ENCODE measurements at places on chromosomes 2 and 18. TPM values are rescaled to one million over a fixed set of nuclear protein-coding genes. Genes with fewer than 3 reads are reported as not detected.

DNA sequence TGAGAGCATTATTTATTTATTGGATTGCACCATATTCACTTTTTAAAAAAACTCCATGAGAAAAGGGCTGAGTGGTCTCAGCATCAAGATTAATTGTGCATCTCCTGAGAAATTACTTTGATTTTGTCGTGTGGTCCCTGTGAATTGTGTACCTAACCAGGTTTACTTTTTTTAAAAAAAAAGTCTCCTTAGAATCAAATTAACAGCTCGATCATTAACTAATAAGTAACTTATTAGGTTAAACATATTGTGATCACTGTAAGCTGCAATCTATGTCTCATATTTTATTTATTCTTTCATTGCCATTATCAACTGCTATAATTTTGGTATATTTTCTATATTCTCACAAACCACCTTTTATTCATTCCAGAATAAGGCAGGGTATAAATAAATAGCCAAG, 318.2 kb downstream of the ADCYAP1 start:
- no peaks in the 10 kb centered on the region for H3K36me3 ChIP-seq
- H3K27me3 ChIP-seq = no peaks in the 10 kb centered on the region
- H3K27ac ChIP-seq = no peak overlapping the region
- no peaks in the 10 kb centered on the region for H3K4me1 ChIP-seq
- DNase-seq = no peak

DNA sequence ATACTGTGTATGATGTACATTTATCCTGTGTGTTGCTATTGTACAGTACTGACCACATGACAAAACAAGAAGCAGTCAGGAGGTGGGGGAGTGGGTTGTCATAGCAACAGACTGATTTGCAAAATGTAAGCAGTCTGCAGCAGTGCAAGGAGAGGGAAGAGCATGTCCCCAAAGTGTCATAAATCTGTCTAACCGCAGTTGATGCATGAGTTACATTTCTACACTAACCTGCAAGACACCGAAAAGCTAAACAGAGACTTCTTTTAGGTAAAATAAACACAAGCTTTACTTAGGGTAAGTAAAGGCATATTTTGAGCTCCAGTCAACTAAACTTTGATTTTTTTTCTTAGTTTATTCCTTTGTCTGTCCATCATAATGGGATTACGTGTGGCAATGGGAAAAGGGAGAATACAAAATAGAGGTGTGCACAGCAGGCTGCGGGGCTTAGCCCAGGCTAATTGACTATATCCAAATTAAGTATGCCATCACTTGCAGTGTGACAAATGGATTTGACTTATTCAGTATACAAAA, 134.5 kb downstream of the MEIS1 start:
- no peak overlapping the region for H3K4me3 ChIP-seq
- H3K4me1 ChIP-seq = no peaks in the 10 kb centered on the region
- DNase-seq = no peak
- no peak overlapping the region for H3K27ac ChIP-seq

DNA sequence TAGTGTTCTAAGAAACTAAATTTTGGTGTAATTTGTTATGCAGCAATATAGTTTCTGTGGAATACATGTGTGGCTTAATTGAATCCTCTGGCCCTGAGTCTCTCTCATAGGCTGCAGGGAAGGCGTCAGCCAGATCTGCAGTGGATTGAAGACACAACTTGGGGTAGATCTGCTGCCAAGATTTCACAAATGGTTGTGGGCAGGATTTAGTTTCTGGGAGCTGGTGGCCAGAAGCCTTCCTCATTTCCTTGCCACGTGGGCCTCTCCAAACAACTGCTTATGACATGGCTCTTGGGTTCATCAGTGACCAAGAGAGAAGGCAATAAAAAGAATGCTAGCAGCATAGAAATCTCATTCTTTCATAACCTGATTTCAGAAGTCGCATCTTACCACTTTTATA, 28.2 kb downstream of the CCDC102B start:
- H3K4me3 ChIP-seq = no peak overlapping the region
- H3K27me3 ChIP-seq = no peaks in the 10 kb centered on the region
- no peaks in the 10 kb centered on the region for H3K36me3 ChIP-seq
- no peaks in the 10 kb centered on the region for H3K4me1 ChIP-seq
- no peak overlapping the region for H3K27ac ChIP-seq

GRCh38 chr2:223442847-223443246, 159.3 kb downstream of the SCG2 start:
- DNase-seq = no peak
- no peak overlapping the region for H3K4me3 ChIP-seq
- no peaks in the 10 kb centered on the region for H3K27me3 ChIP-seq
- H3K4me1 ChIP-seq = no peaks in the 10 kb centered on the region
- H3K27ac ChIP-seq = no peak overlapping the region

UXS1 gene
- total RNA-seq = 94.2 TPM

- no peak overlapping the region for H3K27ac ChIP-seq
- H3K4me3 ChIP-seq = no peak overlapping the region
- DNase-seq = no peak
- H3K27me3 ChIP-seq = peaks cover 36% of the 10 kb centered on the region
- peaks cover 11% of the 10 kb centered on the region for H3K4me1 ChIP-seq
Measured at GRCh38 chr18:22163416-22164161, 5.8 kb upstream of the GATA6 start.

GRCh38 chr18:5431836-5432575, 111.8 kb downstream of the EPB41L3 start:
- H3K27me3 ChIP-seq = no peaks in the 10 kb centered on the region
- no peak overlapping the region for H3K4me3 ChIP-seq
- no peak overlapping the region for H3K27ac ChIP-seq
- DNase-seq = no peak
- no peaks in the 10 kb centered on the region for H3K4me1 ChIP-seq
- no peaks in the 10 kb centered on the region for H3K36me3 ChIP-seq

PTRHD1 gene
- total RNA-seq = 68.8 TPM

GRCh38 chr2:206422493-206422892, 20.8 kb upstream of the ADAM23 start:
- H3K4me1 ChIP-seq = no peaks in the 10 kb centered on the region
- no peak for DNase-seq
- H3K36me3 ChIP-seq = no peaks in the 10 kb centered on the region
- H3K27ac ChIP-seq = no peak overlapping the region
- no peaks in the 10 kb centered on the region for H3K27me3 ChIP-seq

DNA sequence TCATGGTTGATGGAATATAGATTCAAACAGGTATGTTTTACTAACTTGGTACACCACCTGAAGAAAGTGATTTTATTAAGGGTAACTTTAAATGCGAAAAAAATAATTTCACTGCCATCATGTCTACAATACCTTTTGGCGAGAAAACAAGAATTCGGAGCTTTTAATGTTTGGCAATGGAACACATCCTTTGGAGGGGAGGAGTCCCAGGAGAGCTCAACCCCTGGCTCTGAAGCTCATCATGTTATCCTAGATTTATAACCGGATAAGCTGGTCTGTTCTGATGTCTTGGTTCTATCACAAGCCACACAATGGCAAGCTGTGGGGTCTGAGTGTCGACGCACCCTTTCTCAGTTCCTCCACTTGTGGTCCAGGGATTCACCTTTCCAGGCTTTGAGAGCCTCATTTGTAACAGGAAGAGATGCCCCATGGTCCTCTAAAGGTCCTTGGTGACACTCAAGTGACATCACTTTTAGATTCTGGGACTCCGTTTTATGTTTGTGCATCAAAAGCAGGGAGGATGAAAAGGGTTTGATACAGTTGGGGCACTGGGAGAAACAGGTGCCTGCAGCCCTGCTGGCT, 172.7 kb downstream of the BCL2 start:
- no peaks in the 10 kb centered on the region for H3K36me3 ChIP-seq
- H3K27me3 ChIP-seq = no peaks in the 10 kb centered on the region
- no peak overlapping the region for H3K4me3 ChIP-seq
- H3K4me1 ChIP-seq = peaks cover 73% of the 10 kb centered on the region
- H3K27ac ChIP-seq = no peak overlapping the region

GRCh38 chr2:3432693-3433338, 53.3 kb downstream of the TRAPPC12 start:
- H3K36me3 ChIP-seq = peaks cover 15% of the 10 kb centered on the region
- H3K27ac ChIP-seq = peak overlapping the region; percentile 71
- no peak overlapping the region for H3K4me3 ChIP-seq
- H3K4me1 ChIP-seq = peaks cover 8% of the 10 kb centered on the region
- H3K27me3 ChIP-seq = no peaks in the 10 kb centered on the region

INO80B gene
- total RNA-seq = 74.4 TPM

- H3K4me3 ChIP-seq = no peak overlapping the region
- no peak for DNase-seq
- H3K27ac ChIP-seq = no peak overlapping the region
- H3K4me1 ChIP-seq = no peaks in the 10 kb centered on the region
- no peaks in the 10 kb centered on the region for H3K36me3 ChIP-seq
- H3K27me3 ChIP-seq = no peaks in the 10 kb centered on the region
Measured at GRCh38 chr2:96400049-96401000, 64.8 kb downstream of the NCAPH start.

- no peak overlapping the region for H3K4me3 ChIP-seq
- H3K27ac ChIP-seq = no peak overlapping the region
- H3K36me3 ChIP-seq = no peaks in the 10 kb centered on the region
- H3K27me3 ChIP-seq = no peaks in the 10 kb centered on the region
Measured at GRCh38 chr2:168243061-168243460, 4.3 kb downstream of the STK39 start.

DNA sequence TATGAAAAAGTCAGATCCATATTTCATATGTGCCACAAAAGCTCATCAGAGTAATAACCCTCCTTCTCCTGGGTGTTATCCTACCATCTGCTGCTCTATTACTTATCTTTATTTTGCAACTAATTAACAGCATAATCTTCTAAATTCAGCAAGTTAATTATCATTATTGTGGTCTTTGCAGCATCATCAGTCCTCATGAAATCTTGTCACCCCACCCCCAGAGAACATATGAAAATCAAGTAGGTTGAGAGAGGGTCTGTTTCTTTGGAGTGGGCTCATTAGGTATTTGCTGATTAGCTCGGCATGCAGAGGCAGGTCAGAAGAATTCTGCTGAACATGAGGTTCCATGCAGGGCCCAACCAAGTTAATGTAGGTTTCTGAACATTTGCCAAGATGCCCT, 64.8 kb downstream of the ATF2 start:
- H3K4me3 ChIP-seq = no peak overlapping the region
- no peak overlapping the region for H3K27ac ChIP-seq
- no peaks in the 10 kb centered on the region for H3K4me1 ChIP-seq
- H3K27me3 ChIP-seq = no peaks in the 10 kb centered on the region
- H3K36me3 ChIP-seq = peaks cover 5% of the 10 kb centered on the region

DNA sequence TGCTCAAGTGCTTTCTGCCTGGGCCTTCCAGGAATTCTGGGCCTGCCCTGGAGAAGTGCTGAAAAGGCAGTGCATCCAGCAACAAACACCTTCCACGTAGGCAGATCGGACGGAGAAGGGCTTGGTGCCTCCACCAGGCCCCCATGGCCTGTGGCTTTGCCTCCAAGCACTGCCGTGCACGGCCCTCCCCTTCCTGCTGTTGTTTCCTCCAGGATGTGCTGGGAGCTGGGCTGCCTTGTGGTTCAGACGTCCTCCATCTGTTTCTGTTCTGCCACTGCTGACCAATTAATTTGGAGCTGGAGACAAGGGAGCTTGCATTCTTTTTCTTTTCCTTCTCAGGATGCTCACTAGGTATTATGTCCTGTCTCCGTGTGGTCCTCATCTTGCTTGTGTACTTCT, 197.0 kb downstream of the HRH4 start:
- no peak overlapping the region for H3K27ac ChIP-seq
- no peaks in the 10 kb centered on the region for H3K36me3 ChIP-seq
- H3K4me3 ChIP-seq = no peak overlapping the region
- H3K27me3 ChIP-seq = no peaks in the 10 kb centered on the region
- DNase-seq = no peak
- peaks cover 5% of the 10 kb centered on the region for H3K4me1 ChIP-seq

- no peaks in the 10 kb centered on the region for H3K36me3 ChIP-seq
Measured at GRCh38 chr2:160756481-160756880, 262.9 kb upstream of the RBMS1 start.

Measured in thyroid gland (tissue), 4 donors.